ENCODE measurements at places on chromosomes 5 and 9.

GRCh38 chr5:154179846-154180710 is 10.5 kb upstream of the GALNT10 start:
- DNase-seq: peak; percentile 58

DNA sequence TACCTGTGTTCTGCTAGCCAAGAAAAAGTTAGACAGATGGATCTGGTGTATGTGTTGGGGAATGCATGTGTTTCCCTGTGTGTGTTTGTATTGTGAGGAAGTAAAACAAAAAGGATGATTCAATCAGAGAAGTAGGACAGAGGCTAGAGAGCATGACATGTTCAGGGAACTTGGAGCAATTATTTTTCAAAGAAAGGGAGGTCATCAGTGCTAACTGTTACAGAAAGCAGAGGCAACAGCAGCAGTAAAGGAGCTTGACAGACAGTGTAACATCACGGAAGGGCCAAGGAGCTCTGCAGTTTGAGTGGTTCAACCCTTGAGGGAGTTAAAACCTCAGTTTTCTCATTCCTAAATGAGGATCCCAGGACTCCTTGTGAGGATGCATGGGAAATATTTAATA is 13.2 kb downstream of the SPINK1 start:
- no peak for DNase-seq

DNA sequence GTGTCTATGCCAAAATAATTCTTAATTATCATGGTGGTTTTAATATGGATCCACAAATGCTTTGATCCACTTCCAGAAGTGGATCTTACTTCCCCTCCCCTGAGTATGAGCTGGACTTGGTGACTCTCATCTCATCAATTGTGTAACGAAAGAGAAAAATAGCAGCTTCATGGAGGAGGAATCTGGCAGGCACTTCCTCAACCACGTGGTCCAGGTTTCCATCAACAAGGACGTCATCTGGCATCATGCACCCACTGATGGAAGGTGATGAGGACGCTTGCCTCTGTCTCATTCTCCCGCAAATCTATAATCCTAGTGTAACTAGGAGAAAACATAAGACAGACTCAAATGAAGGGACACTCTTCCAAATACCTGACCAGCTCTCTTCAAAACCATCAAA is 54.6 kb upstream of the S1PR3 start:
- no peak for DNase-seq

- DNase-seq: no peak
Observed at GRCh38 chr5:69335341-69335935, 2.8 kb upstream of the CCDC125 start.

GRCh38 chr9:91611582-91611981 is 187.9 kb upstream of the NFIL3 start:
- DNase-seq: no peak

DNA sequence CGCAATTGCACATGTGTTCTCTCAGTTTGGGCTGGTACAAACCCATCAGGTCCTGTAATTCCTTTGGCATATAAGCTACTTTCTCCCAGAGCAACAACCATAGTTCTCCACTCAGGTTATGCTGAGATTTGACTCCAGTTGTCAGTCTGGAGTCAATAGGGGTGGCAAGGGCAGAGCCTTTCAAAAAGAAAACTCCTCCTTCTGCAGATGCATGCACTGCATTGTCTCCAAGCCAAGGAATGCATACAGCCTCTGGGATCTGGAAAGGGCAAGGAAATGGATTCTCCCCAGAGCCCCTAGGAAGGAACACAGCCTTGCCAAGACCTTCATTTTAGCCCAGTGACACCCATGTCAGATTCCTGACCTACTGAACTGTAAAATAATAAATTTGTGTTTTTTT is 31.0 kb upstream of the GZMA start:
- DNase-seq: no peak

DNA sequence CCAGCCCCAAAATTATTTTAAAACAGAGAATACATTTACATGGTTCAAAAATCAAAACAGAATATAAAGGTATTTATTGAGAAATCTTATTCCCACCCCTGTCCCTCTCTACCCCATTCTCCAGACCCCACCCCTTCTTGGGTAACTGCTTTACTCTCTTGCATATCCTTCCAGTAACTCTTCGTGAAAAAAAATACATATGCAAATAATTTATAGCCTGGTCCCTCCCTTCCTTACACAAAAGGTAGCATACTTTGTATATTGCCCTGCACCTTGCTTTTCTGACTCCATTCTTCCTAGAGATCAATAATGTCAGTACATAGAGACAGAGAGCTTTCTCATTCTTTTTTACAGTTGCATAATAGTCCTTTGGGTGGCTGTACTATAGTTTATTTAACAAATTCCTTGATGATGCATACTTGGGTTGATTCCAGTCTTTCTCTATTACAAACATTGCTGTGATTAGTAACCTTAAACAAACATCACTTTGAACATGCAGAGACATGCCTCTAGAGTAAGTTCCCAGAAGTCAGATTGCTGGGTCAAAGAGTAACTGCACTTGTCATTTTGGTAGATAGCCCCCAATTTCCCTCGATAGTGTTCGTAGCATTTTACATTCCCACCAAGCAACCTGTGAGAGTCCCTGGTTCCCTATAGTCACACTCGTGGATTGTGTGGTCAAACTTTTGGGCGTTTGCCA is 47.9 kb downstream of the STOM start:
- DNase-seq: no peak

- DNase-seq: no peak
Observed at GRCh38 chr5:169655353-169655752, 18.3 kb downstream of the DOCK2 start.

GRCh38 chr9:21828853-21829410 is 26.5 kb downstream of the MTAP start:
- no peak for DNase-seq

- DNase-seq: no peak
Observed at GRCh38 chr5:78953092-78953800, 31.9 kb downstream of the ARSB start.

GRCh38 chr5:93735378-93735777 is 6.0 kb downstream of the POU5F2 start:
- no peak for DNase-seq

- peak; percentile 98 for DNase-seq
Observed at GRCh38 chr5:148620696-148621095, 33.6 kb downstream of the HTR4 start.

All from common myeloid progenitor, CD34-positive (primary cell).